ENCODE measurements at places on chromosomes 11 and 22.

DNA sequence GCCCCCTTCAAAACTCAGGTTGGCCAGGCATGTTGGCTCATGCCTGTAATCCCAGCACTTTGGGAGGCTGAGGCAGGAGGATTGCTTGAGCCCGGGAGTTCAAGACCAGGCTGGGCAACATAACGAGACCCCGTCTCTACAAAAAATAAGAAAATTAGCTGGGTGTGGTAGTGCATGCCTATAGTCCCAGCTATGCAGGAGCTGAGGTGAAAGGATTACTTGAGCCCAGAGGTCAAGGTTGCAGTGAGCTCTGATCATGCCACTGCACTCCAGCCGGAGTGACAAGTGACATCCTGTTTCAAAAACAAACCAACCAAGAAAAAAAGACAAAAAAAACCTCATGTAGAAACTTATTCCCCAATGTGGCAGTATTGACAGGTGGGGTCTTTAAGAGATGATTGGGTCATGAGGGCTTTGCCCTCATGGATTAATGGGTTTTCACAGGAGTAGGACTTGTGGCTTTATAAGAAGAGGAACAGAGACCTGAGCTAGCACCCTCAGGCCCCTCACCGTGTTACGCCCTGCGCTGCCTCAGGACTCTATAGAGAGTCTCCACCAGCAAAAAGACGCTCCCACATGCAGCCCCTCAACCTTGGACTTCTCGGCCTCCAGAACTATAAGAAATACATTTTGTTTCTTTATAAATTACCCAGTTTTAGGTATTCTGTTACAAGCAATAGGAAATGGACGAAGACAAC lies 22.3 kb downstream of the LAYN start:
- DNase-seq = no peak

- no peak for DNase-seq
These were observed 97.8 kb upstream of the CSNK2A3 start for GRCh38 chr11:11450744-11451362.

GRCh38 chr22:17748555-17749353 lies 25.5 kb downstream of the BID start:
- no peak for DNase-seq

GRCh38 chr11:48095779-48096470 lies 115.6 kb downstream of the PTPRJ start:
- DNase-seq = no peak

GRCh38 chr11:112498701-112499100 lies 238.0 kb upstream of the PLET1 start:
- no peak for DNase-seq

- DNase-seq = no peak
These were observed 368.6 kb downstream of the OPCML start for GRCh38 chr11:133163463-133164419.

GRCh38 chr22:42617155-42617983 lies 2.7 kb upstream of the POLDIP3 start:
- no peak for DNase-seq

- DNase-seq = peak; percentile 20
These were observed 21.2 kb upstream of the MAP6 start for GRCh38 chr11:75689863-75690609.

GRCh38 chr22:33271390-33272161 lies 213.4 kb upstream of the SYN3 start:
- DNase-seq = no peak

- DNase-seq = no peak
These were observed 28.2 kb upstream of the RAB1B start for GRCh38 chr11:66239998-66240780.

- no peak for DNase-seq
These were observed 67.3 kb upstream of the ADSL start for GRCh38 chr22:40279017-40279416.

DNA sequence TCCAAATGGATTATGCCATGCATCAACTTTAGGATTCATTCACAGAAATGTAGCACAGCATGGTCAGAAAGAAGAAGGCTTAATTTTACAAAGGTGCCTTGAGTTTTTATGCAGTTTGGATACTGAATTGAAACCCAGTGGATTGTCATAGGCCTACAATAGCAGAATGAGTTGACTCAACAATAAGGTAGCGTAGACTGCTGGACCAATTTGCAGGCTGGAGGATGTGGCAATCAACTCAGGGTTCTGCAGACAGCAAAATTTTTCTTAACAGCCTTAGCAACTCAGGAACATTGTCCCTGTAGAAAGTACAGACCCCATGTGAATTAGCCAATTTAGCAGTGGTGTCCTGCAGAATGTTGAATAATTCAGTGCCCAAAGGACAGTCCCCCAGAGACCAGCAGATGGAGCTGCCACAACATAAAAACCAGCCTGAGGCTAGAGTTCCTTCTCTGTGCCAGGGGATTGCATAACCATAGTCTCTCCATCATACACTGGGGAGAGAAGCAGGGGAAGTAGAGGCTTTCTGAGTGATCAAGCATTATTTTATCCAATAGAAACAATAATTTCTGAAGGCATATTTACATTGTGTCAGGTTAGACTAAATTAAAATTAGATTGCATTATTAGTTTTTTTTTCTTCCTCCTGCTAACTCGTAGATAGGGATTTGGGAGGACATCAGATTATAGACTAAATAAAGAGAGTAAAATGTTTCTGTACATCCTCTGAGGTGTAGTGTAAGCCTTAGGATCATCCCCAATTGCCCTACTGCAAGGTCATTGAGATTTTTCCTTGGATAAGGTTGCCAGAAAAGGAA lies 20.3 kb upstream of the MRPL17 start:
- DNase-seq = no peak

Data from activated naive CD8-positive, alpha-beta T cell treated with anti-CD3 and anti-CD28 coated beads for 36 hours (primary cell).